ENCODE measurements at places on chromosomes 5 and 9.

DNA sequence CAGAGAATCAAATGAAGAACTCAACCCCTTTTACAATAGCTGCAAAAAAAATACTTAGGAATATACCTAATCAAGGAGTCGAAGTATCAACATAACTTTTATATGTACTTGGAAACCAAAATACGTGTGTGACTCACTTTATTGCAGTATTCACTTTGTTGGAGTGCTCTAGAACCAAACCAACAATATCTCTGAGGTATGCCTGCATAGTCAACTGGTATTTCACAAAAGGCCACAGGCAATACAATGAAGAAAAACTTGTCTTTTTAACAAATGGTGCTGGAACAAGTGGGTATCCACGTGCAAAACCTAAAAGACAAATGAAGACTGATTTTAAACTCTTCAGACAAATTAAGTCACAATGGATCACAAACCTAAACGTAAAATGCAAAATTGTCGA lies 385.7 kb downstream of the TLE1 start:
- DNase-seq = no peak

DNA sequence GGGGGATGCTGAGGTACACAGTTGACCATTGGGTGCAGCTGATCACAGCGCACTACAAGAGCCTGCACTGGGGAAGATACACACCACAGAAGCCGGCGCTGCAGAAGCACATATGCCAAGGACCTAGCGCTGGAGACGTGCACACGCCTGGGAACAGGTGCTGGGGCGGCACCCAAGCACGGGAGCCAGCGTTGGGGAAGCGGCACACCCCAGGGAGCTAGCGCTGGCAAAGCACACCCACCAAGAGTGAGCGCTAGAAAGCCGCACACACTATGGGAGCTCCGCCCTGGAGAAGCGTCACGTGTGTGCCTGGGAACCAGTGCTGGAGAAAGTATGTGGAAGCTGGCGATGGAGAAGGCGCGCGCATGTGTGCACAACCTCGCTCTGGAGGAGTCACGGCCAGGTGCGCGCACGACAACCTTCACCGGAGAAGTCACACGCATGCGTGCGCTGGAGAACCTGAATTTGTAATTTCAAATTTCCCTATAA lies 4.5 kb downstream of the FANCC start:
- no peak for DNase-seq

GRCh38 chr5:112707187-112708102 lies 30.2 kb upstream of the APC start:
- peak; percentile 94 for DNase-seq

- DNase-seq = no peak
Observed at GRCh38 chr9:36341936-36342577, 58.0 kb downstream of the RNF38 start.

GRCh38 chr9:93893194-93893593 lies 62.0 kb downstream of the BARX1 start:
- DNase-seq = no peak

GRCh38 chr9:129900263-129901027 lies 65.2 kb downstream of the USP20 start:
- no peak for DNase-seq

- DNase-seq = no peak
Observed at GRCh38 chr5:35367526-35367925, 137.2 kb upstream of the PRLR start.

DNA sequence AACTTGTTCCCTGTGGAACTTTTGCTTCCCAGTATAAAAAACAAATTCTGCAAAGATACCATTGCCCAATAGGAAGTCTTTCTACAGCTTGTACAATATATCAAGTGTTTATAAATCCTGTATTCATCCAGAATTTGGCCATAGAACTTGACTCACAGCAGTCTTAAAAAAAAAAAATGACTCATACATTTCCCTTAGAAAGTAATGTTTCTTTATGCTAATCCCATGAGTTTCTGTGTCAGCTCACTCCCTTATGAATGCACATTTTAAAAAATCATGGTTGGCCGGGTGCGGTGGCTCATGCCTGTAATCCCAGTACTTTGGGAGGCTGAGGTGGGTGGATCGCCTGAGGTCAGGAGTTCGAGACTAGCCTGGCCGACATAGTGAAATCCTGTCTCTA lies 89.3 kb upstream of the DMRT1 start:
- no peak for DNase-seq
